NCI-H345 (cell line): ENCODE measurements at places on chromosomes 1 and 21.

- DNase-seq, result no peak
Measured at GRCh38 chr1:236009857-236010256, 55.0 kb downstream of the NID1 start.

GRCh38 chr1:16158993-16159831 lies 3.3 kb upstream of the EPHA2 start:
- no peak for DNase-seq

DNA sequence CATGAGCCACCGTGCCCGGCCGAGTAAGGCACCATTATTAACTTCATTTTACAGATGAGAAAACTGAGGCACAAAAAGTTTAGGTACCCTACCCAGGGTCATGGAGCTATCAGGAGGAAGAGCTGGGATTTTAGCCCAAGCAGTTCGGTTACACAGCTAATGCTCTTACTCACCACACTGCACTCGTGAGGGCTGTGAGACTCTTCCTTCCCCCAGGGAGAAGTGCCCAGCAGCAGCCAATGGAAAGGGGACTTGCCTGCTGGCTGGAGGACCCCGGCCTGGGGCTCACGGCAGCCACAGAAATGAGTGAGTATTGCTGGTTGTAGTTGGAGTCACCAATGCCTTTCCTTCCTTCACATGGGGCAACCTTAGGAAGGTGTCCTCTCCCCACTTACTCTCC lies 5.2 kb upstream of the CSF1 start:
- no peak for DNase-seq

GRCh38 chr1:244054924-244055263 lies 3.8 kb downstream of the ZBTB18 start:
- no peak for DNase-seq

- DNase-seq, result no peak
Measured at GRCh38 chr1:182092336-182092735, 30.8 kb upstream of the ZNF648 start.

DNA sequence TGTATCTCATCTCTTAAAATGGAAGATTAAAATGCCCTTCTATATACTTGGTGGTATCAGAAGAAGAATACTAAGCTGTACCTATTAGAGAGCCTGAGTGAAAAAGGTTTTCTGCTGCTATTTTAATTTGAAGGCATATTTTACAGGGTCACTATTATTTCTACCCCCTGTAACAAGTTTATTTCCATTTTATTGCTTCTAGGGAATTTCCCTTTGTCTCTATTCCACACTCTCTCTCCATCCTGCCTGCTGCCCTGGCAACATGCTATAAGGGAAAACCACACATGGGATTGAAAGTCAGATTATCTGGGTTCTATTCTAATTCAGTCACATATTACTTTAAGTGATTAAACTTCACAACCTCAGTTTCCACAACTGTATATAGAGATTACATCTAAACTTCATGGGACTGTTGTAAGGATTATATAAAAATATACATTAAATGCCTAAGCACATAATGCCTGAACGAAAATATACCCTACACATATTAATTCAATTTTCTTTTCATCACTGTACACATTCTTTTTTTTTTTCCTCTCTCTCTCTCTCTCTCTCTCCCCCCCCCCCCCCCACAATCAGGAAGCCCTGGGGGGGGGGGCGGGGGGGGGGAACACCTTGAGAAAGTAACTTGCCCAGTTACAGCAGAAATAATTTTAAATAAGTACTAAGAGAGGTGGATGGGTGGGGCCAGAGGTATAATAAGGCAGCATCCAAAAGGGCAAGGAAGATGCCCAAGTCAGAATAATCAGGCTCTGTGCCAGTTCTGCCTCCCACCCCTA lies 51.5 kb downstream of the LUZP1 start:
- DNase-seq, result no peak

GRCh38 chr1:100530880-100531487 lies 7.0 kb upstream of the GPR88 start:
- no peak for DNase-seq
